Hematopoietic multipotent progenitor cell treated with erythropoietin and hydrocortisone succinate and interleukin-3 and kit ligand, for 15 days (in vitro differentiated cells): ENCODE measurements at places on chromosomes 4 and X.

DNA sequence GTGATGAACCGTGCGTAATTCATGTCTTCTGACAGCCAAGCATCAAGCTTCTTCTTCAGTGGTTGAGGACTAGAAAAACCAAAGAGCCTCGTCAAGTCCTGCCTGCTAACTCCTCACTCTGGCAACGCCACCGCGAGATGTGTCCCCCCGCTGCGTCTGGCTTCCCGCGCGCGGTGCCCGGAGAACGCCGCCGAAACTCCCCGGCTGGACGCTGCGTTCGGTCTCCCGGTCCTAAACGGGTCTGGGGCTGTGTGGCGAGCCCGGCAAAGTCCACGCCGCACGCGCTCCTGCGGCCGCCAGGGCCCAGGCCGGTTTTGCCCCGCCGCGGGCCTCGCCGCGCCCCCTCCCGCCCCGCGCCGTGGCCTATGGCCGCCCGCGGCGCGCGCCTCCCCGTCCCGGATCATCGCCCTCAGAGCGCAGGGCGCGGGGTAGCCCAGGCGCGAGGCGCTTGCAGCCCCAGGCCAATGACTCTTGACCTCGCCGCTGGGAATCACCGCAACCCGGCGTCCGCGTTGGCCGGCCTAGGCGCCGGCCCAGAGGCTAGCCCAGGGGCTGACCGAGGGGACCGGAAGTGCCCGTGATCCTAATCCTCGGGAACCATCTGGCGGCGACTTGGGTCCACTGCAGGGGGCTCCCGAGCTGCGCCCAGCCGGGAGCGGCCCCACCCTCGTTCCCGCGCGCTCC is at the start of gene AADAT:
Gene AADAT (minus strand): TSS at position 289 of the 684 bp plus-strand sequence. CDS start 266 bp downstream, at position 23.
- DNase-seq = peak; percentile 34

DNA sequence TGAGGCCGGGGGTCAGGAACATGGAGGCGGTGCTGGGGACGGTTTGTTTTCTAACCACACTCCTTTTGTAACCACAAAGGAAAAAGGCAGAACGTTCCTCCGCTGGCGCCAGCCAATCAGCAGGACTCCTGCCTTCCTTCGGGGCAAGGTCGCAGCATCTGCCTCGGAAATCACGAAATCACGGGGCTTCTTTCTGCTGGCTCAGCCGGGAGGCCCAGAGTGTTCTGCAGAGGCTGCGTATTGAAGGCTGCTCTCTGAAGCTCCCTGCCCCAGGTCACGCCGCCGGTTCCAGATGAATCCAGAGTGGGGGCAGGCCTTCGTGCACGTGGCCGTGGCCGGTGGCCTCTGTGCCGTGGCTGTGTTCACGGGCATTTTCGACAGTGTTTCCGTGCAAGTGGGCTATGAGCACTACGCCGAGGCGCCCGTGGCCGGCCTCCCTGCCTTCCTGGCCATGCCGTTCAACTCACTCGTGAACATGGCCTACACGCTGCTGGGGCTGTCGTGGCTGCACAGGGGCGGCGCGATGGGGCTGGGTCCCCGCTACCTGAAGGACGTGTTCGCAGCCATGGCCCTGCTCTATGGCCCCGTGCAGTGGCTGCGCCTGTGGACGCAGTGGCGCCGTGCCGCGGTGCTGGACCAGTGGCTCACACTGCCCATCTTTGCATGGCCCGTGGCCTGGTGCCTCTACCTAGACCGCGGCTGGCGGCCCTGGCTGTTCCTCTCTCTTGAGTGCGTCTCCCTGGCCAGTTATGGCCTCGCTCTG is 9.4 kb downstream of the TMEM187 start:
- no peak for DNase-seq

GRCh38 chr4:1466034-1466862 is 60.0 kb upstream of the NKX1-1 start:
- DNase-seq = no peak

GRCh38 chrX:124232523-124233201 is 99.8 kb upstream of the TEX13D start:
- DNase-seq = no peak

DNA sequence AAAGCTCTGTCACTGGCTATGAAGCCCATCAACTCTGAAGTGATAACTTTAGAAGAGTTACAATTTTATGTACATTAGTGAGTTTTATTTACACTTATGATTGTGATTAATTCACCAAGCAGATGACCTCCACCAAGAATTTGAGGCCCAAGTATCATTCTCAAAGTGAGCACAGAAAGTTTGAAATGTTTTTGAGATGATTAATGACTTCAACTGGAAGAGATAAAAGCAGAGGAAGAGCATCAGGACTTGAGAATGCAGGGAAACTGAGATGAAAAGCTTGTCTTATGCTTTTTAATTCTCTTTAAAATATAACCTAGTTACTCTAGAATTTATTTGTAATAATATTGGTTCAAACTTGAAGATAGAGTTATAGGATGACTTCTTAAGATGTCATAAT is 112.8 kb upstream of the H2AZ1 start:
- DNase-seq = no peak

DNA sequence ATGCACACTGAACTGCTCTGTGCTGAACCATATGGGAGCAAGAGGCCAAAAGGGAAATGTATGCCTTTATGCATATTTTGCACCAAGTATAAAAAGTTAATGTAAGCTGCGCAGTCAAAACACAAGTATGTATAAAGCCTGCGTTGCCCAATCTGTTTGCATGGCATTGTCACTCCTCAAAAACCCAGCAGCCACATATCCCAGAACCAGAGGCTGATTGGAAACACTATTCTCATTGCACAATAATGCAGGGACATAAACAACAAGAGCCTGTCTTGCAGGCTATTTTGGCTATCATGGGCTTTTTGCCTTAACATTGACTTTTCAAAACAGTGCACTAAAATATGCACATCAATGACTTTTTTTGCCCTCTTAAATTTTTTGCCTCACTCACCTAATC is 5.1 kb upstream of the ASB9 start:
- DNase-seq = no peak

- DNase-seq = no peak
Measured at GRCh38 chr4:127957105-127957504, 7.9 kb downstream of the MFSD8 start.

DNA sequence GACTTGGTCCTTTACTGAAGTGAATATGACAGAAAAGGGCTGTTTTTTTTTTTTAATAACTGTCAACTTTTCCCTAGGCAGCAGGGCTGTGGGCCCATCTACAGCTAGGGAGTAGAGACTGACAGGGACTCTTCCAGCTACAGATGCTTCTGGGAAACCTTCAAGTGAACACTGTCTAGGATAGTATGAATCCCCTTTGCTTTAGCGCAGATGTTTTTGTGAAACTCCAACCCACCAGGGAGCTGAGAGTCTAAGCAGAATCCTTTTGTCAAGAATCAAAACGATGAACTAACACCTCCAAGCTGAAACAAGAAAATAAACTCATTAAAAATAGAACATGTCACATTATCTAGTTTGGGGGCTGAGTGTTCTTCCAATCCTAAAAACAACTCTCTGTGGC is 219.7 kb upstream of the FGF13 start:
- DNase-seq = no peak

DNA sequence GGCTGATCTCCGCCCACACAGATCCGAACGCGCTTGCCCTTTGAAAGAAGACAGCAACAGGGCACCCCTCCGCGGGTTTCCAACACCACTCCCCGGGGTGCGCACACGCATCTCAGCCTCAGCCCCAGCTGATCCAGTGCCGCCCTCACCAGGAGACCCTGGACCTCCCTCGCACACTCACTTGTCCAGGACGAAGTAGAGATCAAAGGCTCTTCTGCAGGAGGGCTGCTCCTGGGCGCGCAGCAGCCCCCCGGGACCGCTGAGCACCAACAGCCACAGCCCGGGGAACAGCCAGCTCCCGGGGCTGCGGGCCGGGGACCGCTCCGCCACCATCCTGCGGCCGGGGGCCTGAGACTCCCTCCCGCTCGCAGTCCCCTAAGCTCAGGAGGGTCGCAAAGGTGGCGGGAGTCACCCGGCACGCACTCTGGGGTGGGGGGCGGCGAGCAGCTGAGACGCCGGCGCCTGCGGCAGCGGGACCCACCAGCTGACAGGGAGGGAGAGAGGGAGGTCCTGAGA is 743 bp downstream of the ANTXR2 start:
- DNase-seq = no peak

DNA sequence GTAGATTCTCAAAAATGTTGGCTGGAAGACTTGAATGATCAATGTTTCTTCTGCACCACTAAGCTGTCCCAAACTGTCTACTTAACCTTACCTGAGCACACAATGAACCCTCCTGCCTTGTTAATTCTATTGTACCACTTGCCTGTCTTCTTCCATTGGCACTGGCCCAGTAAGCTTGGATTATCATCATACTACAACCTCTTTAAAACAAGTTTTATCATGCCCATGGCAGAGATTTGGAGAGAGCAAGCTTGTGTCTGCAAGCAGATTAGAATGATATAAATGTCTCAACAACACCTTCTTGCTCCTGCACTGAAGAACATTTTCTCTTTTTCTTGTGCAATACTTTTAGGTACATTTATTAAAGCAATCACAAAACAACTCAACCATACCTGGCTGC is 74.0 kb upstream of the VMA21 start:
- DNase-seq = no peak

DNA sequence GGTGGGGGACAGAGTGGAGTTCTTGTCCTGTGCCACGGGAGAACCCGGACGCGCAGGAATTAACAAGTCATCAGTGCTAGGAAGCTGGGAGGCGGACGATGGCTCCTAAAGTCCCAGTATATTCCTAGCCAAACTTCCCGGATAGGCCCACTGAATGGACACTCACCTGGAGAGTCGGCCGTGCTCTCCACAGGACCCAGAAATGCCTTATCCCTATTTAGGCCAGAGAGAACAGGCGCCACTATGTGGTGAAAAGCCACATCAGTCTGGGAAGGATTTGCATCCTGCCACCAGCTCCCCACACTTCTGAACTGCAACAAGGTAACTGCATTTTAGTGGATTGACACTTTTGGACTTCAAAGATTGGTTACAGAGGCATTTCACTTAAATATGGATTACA is 1.1 kb downstream of the CFAP299 start:
- no peak for DNase-seq

GRCh38 chr4:147286846-147287587 is 193.9 kb upstream of the EDNRA start:
- no peak for DNase-seq

- DNase-seq = no peak
Measured at GRCh38 chr4:94890579-94890978, 132.8 kb downstream of the BMPR1B start.

GRCh38 chr4:140351093-140352075 is 22.1 kb upstream of the SCOC start:
- DNase-seq = no peak

- DNase-seq = no peak
Measured at GRCh38 chrX:29315931-29316330, 728.7 kb downstream of the IL1RAPL1 start.

- no peak for DNase-seq
Measured at GRCh38 chr4:17316566-17316965, 195.3 kb downstream of the QDPR start.

DNA sequence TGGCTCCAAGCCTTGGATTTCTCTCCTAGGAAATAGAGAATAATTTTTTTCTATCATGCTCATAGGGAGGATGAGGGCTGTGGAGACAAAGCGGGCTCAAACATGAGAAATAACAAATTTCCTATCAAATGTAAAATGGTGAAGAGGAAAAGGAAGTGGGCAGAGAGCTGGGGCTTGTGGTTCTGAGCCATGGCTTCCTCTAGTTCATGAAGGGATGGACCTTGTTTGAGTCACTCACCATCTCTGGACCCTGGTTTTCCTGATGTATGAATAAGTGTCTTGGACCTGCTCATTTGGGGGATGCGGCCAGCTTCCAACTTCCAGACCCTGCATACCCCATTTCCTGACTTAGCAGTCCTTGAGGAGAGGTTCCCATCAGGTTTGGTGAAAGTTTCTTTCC is 63.0 kb downstream of the MSX1 start:
- DNase-seq = no peak
